Amygdala (tissue), 56 donors: ENCODE measurements at places on chromosomes 13 and 19.

- DNase-seq, result no peak
Measured at GRCh38 chr19:49335071-49335783, at the start of gene CD37. TSS of gene CD37 (plus strand) at chr19:49335406. CDS start at chr19:49335541, 135 bp downstream.

DNA sequence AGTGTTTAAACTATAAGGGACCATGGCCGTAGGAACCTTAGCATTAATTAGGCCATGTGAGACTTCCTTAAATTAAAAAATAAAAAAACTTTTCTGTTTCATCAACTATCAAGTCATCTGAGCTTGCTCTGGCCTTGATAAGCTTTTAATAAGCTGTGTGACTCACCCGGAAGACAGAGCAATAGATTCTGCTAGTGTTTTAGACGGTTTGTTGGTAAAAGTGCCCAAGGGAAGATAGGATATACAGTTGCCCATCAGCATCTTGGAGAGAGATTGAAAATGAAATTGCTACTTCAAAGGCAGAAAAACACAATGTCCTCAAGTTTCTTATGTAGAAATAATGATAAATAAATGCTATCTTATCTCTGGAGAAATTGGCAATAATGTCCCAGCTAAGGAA, 31.2 kb upstream of the RCBTB2 start:
- no peak for DNase-seq

- no peak for DNase-seq
Measured at GRCh38 chr13:77374786-77375185, 47.9 kb upstream of the MYCBP2 start.

DNA sequence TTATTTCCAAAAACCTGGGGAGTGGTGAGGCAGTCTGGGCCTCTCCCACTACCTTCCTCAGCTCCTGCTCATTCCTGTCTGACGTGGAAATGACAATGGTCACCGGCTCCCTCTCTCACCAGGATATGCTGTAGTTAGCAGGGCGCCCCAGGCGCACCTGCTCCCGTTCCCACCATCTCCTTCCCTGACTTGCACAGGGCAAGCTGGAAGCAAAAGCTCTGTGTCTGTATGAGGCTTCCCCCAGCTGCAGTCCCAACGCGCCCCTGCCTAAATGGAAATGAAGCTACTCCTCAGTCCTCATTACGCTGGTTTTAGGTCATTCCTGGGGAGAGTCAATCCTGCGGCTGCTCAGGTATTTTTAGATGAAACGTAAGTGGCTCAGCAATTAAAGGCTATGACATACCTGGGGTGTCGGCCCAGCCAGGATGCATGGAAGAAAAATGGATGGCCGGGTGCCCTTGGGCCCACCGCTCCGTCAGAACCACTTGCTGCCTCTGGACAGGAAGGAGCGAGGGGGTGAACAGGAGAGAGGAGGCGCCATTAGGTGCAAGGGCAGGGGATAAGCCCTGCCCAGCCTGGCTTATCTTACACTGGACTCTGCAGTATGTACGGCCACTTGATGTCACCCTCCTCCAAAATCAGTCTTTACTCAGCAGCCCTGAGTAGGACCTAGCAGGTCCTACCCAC, 32.4 kb downstream of the DHRS12 start:
- no peak for DNase-seq

- DNase-seq, result no peak
Measured at GRCh38 chr13:106186366-106187030, 349.0 kb downstream of the EFNB2 start.

- no peak for DNase-seq
Measured at GRCh38 chr13:30113551-30113950, 193.8 kb downstream of the KATNAL1 start.

DNA sequence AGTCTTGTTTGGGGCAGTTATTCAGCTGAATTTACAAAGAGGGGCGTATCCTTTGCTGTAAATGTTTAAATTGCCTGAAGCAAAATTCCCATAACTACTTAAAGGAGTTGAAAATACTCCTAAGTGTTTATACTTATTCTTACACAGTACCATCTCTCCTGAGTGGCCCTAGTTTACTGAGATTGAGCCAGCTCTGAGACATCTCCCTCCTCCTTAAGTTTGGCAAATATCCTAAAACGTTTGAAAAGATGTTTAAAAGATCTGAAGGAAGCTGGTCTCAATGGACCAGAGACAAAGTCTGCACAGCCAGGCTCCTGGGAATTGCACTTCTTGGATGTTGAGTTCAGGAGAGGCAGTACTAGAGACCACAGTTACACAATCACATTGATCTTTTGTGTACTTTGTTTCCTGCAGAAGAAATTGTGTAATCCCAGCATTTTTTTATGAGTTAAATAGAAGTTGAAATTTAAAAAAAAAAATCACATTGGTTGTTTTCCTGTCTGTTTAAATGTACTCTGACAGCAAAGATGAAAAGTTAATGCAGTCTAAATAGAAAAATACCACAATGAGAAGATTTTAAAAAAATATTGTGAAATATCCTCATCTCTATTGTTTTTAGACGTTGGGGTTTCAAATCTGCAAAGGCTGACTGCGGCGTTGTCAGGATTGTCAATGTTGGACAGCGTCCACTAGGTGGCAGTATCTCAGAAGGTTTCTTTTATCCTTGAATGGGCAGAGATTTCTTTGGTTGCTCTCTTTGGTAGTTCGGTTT, 20.7 kb downstream of the TNFSF11 start:
- peak; percentile 4 for DNase-seq

GRCh38 chr13:99312493-99312883, 5.3 kb upstream of the GPR183 start:
- DNase-seq, result peak; percentile 38

- no peak for DNase-seq
Measured at GRCh38 chr19:35153701-35154524, 622 bp upstream of the FXYD5 start.

- DNase-seq, result no peak
Measured at GRCh38 chr13:110924639-110924934, 9.7 kb upstream of the ANKRD10 start.

DNA sequence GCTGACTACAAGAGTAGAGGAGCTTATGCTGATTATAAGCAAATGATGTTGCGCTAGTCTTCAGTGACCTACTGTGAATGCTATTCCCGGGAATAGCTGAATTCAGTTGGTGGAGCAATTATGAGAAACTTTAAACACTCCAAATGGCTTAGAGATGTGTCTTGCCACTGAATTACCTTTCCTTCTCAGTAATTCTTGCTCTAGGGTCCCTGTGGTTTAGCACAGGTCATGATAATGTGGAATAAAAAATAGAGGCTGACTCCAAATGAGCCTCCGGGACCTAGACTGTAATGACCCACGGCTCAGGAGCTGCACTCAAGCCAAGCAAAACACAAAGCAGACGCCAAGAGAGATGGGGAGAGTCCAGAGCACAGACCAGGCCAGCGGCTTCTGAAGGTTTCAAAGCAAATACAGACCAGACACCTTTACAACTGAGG, 124.7 kb downstream of the RGCC start:
- no peak for DNase-seq

GRCh38 chr19:39194832-39195542, 1.8 kb upstream of the NCCRP1 start:
- no peak for DNase-seq

GRCh38 chr13:99053636-99054233, 75.9 kb upstream of the DOCK9 start:
- DNase-seq, result no peak

GRCh38 chr19:18895038-18895823, 727 bp downstream of the CERS1 start:
- peak; percentile 88 for DNase-seq

DNA sequence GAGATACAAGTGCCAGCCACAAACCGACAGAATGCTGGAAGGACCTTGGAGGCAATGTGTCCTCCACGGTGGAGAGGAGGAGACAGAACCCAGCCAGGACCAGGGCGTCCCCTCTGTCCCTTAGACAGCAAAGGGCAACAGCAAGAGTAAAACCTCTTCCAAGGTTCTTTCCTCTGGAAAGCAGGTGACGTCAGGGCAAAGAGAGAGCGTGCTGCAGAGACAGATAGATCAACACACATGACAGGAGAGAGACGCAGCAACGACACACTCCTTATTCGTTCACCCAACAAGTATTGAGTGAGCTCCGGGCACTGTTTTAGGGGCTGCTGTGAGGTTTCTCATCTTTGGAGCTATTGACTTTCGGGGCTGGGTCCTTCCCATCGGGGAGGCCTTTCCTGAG, 1.3 kb upstream of the GALP start:
- DNase-seq, result no peak

- no peak for DNase-seq
Measured at GRCh38 chr13:99953138-99953755, 18.3 kb downstream of the ZIC5 start.

GRCh38 chr13:67416047-67416925, 186.2 kb upstream of the PCDH9 start:
- DNase-seq, result no peak

- no peak for DNase-seq
Measured at GRCh38 chr13:97226013-97226412, 3.9 kb downstream of the MBNL2 start.

DNA sequence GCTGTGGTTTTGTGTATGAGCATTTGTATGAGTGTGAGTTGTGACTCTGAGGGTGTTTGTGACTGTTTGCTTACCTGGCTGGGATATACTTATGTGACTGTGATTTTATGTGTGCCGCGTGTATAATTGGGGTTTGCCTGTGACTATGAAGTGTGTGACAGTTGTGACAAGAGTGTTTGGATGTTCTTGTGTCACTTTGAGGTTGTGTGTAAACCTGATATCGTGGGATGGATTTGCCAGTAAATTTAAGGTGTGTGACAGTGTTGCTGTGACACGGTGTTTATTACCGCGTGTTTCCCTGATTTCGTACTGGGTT, 442 bp downstream of the ZNF420 start:
- DNase-seq, result no peak

DNA sequence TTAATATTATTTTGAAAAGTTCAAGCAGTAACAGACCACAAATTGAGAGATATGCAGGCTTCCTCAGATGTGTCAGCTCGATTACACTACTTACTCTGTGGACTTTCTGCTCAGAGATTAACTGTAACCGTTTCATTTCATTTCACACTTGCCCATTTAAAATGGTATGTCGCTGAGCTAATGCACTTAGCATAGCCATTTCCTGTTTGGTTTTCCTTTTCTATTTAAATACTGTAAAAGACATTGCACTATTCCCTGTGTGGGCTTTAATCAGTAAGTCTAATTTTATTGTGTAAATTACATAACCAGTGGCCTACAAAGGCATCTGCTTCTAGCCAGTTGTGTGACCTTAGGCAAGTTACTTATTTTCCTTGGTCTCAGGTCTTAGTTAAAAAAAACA, 237.6 kb downstream of the LACC1 start:
- DNase-seq, result no peak

- DNase-seq, result no peak
Measured at GRCh38 chr19:43767316-43767715, 12.6 kb upstream of the SMG9 start.

- DNase-seq, result no peak
Measured at GRCh38 chr13:100526318-100527000, 62.1 kb downstream of the GGACT start.

- no peak for DNase-seq
Measured at GRCh38 chr13:93552596-93552995, 326.0 kb downstream of the GPC6 start.

DNA sequence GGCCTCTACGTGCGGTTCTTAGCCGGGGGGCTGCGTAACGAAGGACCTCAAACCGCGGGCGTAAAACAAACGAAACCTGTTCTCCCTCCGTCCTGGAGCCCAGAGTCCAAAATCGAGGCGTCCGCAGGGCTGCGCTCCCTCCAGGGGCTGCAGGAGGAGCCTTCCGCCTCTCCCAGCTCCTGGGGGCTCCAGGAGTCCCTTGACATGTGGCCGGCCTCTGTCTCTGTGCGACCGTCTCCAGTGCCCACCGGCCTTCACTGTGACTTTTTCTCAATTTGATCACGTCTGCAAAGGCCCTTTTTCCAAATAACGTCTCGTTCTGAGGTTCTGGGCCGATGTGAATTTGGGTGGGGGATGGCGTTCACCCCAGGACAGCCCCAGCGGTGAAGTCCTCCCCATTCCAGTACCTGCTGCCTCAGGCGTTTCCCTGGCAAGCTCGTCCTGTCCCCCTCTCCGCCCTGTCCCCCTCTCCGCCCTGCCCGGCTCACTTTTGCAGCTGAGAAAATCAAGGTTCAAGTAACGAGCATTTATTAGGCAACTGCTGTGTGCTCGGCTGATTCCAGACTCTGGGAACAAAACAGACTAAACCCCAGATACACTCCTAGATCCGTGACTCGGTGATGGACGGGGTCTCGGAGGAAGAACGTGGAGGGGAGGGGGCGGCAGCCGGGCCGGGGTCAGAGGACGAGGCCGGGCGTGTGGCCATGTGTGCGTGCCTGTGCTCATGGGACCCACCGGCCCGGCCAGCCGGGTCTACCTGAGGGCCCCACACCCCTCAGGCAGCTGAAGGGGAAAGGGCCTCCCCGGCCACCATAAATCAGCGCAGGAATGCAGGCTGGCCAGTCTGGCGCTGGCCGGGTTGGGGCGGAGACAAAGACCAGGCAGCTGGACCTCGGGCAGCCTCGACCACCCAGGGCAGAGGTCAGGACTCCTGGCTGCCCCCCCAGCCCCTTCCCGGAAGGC, 28.1 kb upstream of the WDR18 start:
- no peak for DNase-seq

DNA sequence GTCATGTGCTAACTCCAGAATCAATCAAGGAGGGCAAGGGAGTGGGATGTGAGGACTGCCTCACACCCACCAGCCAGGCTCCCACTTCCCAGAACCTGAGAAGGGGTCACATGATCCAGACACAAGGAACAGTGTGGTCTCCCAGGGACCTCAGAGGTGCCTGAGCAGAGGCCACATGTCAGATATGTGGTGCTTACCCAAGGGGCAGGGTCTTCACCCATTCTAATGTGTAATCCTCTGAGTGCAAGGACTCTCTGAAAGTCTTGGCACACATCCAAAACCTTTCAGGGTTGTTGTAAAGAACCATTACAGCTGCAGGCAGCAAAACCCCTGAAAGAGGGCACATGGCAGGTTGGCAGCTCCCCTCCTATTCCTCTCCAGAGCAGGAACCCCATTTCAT, 656.6 kb downstream of the UQCRFS1 start:
- no peak for DNase-seq

GRCh38 chr13:44089452-44089851, 209.7 kb downstream of the LACC1 start:
- no peak for DNase-seq
